ENCODE measurements at places on chromosomes 6 and 20.

- DNase-seq = no peak
Observed at GRCh38 chr6:53494076-53494475, 50.8 kb downstream of the GCLC start.

DNA sequence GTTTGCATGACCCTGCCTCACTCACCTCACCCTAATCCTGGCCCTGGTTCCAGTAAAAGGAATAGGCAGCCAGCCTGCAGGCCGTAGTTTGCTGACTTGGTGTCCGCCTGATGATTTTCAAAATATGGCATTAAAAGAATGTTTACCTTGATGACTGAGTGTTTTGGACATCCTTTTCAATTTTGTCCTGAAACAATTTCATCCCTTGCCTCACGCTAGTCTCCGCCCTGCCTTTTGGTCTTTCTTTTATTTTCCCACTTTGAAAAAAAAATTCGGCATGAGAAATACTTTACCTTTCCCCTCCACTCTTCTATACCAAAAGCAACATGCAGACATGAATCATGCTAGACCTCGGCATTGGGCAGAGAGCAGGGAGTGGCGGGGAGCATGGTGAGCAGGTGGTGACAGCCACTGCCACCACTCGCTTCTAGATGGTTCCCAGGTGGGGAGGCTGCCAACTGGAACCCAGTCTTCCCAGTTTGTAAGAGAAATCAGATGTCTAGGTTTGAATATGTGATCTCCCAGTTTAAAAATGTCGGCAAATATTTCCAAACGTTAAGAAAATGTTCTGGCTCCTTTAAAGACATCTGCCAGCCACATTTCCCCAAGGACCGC lies 9.4 kb downstream of the CD40 start:
- no peak for DNase-seq

GRCh38 chr6:3746119-3746691 lies 5.3 kb downstream of the PXDC1 start:
- DNase-seq = no peak

DNA sequence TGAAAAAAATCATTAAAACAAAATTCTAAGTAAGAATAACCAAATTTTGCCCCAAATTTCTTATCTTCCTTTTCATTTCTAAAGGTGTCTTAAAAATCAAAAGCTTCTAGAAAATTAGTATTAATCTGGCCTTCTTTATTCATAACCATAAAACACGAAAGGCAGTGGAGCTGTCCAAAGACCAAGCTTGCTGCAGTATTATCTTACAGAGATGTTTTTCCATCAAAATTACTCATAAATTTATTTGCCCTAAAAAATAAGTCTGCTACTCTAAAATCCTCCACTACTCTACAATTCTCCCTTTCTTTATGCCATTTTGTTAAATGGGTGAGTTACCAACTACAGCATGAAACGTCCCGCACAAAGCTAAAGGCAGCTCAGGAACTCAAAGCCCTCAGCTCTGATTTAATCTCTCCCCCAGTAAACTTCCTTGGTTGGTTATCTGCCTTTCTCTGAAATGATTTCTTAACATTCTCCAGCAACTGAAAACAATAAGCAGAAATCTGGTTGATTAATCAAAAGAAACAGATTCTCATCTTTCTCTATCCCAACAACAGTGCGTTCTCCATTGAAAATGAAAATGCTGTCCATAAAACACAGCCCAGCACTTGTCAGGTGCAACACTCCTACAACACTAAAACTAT lies 2.1 kb downstream of the USP49 start:
- no peak for DNase-seq

GRCh38 chr20:37898233-37899104 lies 4.5 kb upstream of the VSTM2L start:
- DNase-seq = no peak

- no peak for DNase-seq
Observed at GRCh38 chr6:17877196-17877894, 110.1 kb downstream of the KIF13A start.

- no peak for DNase-seq
Observed at GRCh38 chr6:25370178-25371036, 91.2 kb downstream of the CARMIL1 start.

- no peak for DNase-seq
Observed at GRCh38 chr6:137777687-137778075, 89.4 kb upstream of the TNFAIP3 start.

DNA sequence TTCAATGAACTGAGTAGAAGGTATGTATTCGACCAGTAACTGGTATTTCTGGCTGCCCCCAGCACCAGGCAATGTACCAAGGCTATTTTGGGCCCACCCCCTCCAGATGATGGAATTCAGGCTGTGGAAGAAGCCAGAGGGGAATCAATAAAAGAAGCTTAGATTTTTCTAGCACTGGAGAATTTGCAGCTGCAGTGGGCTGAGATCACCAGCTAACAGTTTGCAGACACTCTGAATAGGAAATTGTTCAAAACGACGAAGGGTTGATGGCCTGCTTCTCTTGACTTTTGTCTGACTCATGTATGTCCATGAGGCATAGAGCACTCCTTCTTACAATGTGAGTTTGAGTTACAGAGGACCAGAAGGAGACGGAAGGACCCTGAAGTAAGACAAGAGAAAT lies 32.4 kb upstream of the FBXO9 start:
- DNase-seq = no peak

DNA sequence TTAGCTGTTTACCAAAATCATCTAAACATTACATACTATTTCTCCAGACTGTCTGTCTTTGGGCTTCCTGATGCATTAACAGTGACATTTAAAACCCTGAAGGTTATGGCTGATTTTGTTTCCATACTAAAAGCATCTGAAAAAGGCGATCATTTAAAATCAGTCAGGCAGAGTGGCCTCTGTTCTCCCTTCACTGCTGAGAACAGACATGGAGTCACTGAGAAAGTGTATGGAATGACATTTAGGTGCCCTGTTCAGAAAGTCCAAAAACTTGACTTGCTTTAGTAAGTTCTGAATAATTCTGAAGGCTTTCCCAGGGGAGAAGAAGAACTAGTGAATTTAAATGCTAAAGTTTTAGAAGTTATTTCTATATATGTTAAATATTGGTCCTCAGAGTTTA lies 83.0 kb downstream of the MAP7 start:
- no peak for DNase-seq

DNA sequence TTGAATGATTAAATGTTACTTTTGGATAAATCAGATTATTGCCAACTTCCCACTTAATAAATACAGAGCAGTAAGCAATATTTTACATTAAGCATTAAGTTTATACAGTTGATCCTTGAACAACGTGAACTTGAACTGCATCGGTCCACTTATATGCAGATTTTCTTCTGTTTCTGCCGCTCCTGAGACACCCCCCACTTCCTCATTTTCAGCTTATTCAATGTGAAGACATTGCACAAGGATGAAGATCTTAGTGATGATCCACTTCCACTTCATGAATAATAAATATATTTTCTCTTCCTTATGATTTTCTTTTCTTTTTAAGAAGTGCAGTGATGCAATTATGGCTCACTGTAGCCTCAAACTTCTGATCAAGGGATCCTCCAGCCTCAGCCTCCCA lies 167.2 kb downstream of the LINC00237 start:
- DNase-seq = no peak

- no peak for DNase-seq
Observed at GRCh38 chr20:49476016-49476355, 6.5 kb downstream of the KCNB1 start.
